Breast epithelium (tissue), 4 donors: ENCODE measurements at places on chromosomes 2 and 18.

GRCh38 chr2:188966728-188967440, 7.3 kb upstream of the COL3A1 start:
- H3K27me3 ChIP-seq: no peaks in the 10 kb centered on the region
- H3K4me3 ChIP-seq: no peak overlapping the region
- peak overlapping the region; percentile 64 for H3K27ac ChIP-seq
- no peaks in the 10 kb centered on the region for H3K36me3 ChIP-seq

GRCh38 chr18:76935722-76936337, 113.5 kb downstream of the ZNF236 start:
- no peaks in the 10 kb centered on the region for H3K36me3 ChIP-seq
- no peaks in the 10 kb centered on the region for H3K27me3 ChIP-seq
- no peak for DNase-seq

GRCh38 chr2:229489016-229489415, 217.9 kb upstream of the PID1 start:
- no peak overlapping the region for H3K4me3 ChIP-seq
- no peaks in the 10 kb centered on the region for H3K36me3 ChIP-seq
- H3K4me1 ChIP-seq: no peaks in the 10 kb centered on the region
- H3K27me3 ChIP-seq: no peaks in the 10 kb centered on the region

- no peaks in the 10 kb centered on the region for H3K4me1 ChIP-seq
- H3K36me3 ChIP-seq: no peaks in the 10 kb centered on the region
- no peaks in the 10 kb centered on the region for H3K27me3 ChIP-seq
- no peak for DNase-seq
Observed at GRCh38 chr2:216687646-216688045, 7.7 kb downstream of the IGFBP5 start.

DNA sequence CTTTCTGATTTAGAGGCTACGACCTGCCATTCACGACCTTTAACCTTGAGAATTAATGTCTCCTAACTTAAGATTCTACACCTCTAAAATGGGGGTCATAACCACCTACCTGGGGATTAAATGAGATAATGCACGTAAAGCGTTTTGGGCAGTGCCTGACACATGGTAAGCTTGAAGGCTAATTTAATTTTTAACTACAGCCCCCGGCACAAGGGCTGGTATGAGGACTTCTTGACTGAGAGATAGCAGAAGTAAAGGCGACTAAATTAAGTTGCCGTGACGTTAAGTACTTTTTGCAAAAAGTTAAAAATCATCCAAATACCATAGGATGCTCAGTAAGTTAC, 549 bp downstream of the MRPL35 start:
- H3K4me3 ChIP-seq: peak overlapping the region; percentile 62
- no peak for DNase-seq
- H3K36me3 ChIP-seq: no peaks in the 10 kb centered on the region
- H3K4me1 ChIP-seq: no peaks in the 10 kb centered on the region
- no peaks in the 10 kb centered on the region for H3K27me3 ChIP-seq
- H3K27ac ChIP-seq: peak overlapping the region; percentile 70

DNA sequence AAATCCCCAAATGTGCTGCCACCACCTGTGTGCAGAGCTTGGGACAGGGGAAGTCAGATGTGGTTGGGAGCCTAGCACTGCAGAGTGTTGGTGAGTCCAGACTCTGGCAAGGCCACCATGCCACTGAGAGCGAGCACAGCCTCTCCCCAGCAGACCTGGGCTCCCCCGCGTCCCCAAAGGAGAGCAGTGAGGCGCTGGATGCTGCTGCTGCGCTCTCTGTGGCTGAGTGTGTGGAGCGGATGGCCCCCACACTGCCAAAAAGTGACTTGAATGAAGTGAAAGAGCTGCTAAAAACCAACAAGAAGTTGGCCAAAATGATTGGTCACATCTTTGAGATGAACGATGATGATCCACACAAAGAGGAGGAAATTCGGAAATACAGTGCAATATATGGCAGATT, 10.7 kb downstream of the NAB1 start:
- no peak overlapping the region for H3K4me3 ChIP-seq
- H3K27me3 ChIP-seq: no peaks in the 10 kb centered on the region
- no peak for DNase-seq
- peaks cover 17% of the 10 kb centered on the region for H3K4me1 ChIP-seq
- no peak overlapping the region for H3K27ac ChIP-seq

DNA sequence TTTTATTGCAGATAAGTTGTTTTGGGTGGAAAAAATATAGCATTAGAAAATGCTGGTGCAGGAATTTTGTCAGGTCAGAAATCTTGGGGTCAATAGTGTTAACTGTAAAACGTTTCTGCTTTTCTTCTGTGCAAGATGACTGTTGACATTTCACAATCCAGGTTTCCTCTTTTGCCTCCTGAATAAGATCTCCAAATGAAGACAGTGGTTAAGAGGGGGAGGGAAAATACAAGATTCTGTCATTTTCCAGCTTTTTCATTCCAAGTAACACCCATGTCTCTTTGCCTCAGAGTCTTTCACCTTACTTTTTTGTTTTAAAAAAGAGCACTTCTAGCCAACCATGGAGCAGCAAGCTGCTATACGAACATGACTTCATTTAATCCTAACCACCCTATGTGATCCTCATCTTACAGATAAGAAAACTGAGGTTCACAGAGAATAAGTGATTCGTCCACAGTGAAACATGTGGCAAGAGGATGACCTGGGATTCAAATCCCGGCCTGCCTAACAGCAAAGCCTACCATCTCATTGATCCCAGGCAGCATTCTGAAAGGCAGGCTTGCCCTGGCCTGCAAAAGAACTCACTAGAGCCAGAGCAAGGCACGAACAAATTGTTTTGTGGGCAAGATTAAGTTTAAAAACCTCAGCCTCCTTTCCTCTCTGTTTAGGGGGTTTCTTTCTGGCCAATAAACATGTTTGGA, 3.0 kb downstream of the PLEK start:
- no peaks in the 10 kb centered on the region for H3K4me1 ChIP-seq
- no peak overlapping the region for H3K27ac ChIP-seq
- no peaks in the 10 kb centered on the region for H3K27me3 ChIP-seq
- no peak overlapping the region for H3K4me3 ChIP-seq
- no peak for DNase-seq
- no peaks in the 10 kb centered on the region for H3K36me3 ChIP-seq
